Activated CD4-positive, alpha-beta T cell treated with anti-CD3 and anti-CD28 coated beads, Interleukin-2, amount 10 ng/mL, durations not matched to agents 24 days and 14 days (primary cell): ENCODE measurements at places on chromosomes 16 and 17. TPM values are rescaled to one million over a fixed set of nuclear protein-coding genes. Genes with fewer than 3 reads are reported as not detected.

PIGS gene
- total RNA-seq: 65.8 and 70.9 TPM in 2 replicates

DNA sequence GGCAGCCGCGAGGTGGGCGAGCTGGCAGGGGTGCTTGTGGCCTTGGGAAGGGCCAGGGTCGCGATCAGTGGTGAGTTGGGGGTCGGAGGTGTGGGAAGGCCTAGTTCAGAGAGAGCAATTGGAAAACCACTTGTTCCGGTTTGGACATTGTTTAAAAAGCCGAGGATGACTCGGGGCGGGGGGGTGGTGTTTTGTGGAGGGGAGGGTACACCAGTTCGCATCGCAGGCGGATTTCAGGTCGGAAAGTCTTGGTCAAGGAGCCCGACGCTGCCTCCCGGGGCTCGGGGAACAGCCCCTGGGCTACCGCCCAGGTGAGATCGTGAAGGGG, 66.4 kb downstream of the KPNA2 start:
- H3K36me3 ChIP-seq: peaks cover 4% of the 10 kb centered on the region
- peaks cover 11% of the 10 kb centered on the region for H3K27me3 ChIP-seq
- DNase-seq: no peak
- peaks cover 21% of the 10 kb centered on the region for H3K4me1 ChIP-seq
- peak overlapping the region; percentile 82 for H3K27ac ChIP-seq

GRCh38 chr16:57507136-57508034, 21.1 kb upstream of the DOK4 start:
- peaks cover 2% of the 10 kb centered on the region for H3K27me3 ChIP-seq
- DNase-seq: no peak
- H3K4me3 ChIP-seq: no peak overlapping the region

GRCh38 chr16:46949241-46949892, 24.1 kb downstream of the DNAJA2 start:
- peak overlapping the region; percentile 29 for H3K27ac ChIP-seq
- H3K4me1 ChIP-seq: peaks cover 4% of the 10 kb centered on the region
- no peaks in the 10 kb centered on the region for H3K27me3 ChIP-seq
- peaks cover 3% of the 10 kb centered on the region for H3K36me3 ChIP-seq
- no peak overlapping the region for H3K4me3 ChIP-seq

GRCh38 chr17:8420041-8420934, 15.4 kb upstream of the NDEL1 start:
- H3K27ac ChIP-seq: no peak overlapping the region
- no peaks in the 10 kb centered on the region for H3K36me3 ChIP-seq
- no peak for DNase-seq
- H3K4me3 ChIP-seq: no peak overlapping the region

HIC1 gene
- 49.4 and 51.6 TPM in 2 replicates for total RNA-seq

GRCh38 chr16:62353355-62353754, 317.1 kb upstream of the CDH8 start:
- no peaks in the 10 kb centered on the region for H3K36me3 ChIP-seq
- H3K27ac ChIP-seq: no peak overlapping the region
- no peaks in the 10 kb centered on the region for H3K4me1 ChIP-seq
- no peak overlapping the region for H3K4me3 ChIP-seq
- DNase-seq: no peak

KRT33B gene
- total RNA-seq: not detected in 2 replicates

DNA sequence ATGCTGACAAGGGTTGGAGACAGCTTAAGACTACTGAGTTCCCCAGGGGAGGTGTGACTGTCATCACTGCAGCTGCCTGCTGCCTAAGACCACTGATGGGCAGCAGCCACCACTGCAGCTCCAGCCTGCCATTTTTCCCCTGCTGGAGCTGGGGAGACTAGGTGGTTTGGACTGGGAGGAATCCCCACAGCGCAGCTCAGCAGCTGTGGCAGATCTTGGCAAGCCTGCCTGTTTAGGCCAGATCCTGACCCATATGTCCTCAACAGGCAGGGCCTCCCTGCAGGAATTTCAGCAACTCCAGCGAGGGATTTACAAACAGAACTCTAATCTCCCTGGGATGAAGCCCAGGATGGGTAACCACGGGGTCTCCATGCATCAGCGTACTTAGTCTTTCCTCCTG, 356.4 kb upstream of the TOM1L1 start:
- H3K27ac ChIP-seq: no peak overlapping the region
- H3K27me3 ChIP-seq: no peaks in the 10 kb centered on the region
- no peak overlapping the region for H3K4me3 ChIP-seq
- no peak for DNase-seq
- no peaks in the 10 kb centered on the region for H3K4me1 ChIP-seq
- no peaks in the 10 kb centered on the region for H3K36me3 ChIP-seq
